ENCODE measurements at places on chromosomes 16 and 17.

- DNase-seq: no peak
Observed at GRCh38 chr17:48634493-48635208, 8.5 kb upstream of the HOXB9 start.

DNA sequence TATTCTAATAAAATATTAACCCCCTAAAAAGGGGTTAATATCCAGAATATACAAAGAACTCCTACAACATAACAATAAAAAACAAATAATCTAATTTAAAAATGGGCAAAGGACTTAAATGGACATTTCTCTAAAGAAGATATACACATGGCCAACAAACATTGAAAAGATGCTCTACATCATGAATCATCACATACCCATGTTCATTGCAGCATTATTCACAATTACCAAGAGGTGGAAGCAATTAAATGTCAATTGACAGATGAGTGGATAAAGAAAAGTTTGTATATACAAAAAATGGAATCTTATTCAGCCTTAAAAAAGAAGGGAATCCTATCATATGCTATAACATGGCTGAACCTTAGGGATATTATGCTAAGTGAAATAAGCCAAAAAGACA is 36.8 kb downstream of the CPD start:
- no peak for DNase-seq

DNA sequence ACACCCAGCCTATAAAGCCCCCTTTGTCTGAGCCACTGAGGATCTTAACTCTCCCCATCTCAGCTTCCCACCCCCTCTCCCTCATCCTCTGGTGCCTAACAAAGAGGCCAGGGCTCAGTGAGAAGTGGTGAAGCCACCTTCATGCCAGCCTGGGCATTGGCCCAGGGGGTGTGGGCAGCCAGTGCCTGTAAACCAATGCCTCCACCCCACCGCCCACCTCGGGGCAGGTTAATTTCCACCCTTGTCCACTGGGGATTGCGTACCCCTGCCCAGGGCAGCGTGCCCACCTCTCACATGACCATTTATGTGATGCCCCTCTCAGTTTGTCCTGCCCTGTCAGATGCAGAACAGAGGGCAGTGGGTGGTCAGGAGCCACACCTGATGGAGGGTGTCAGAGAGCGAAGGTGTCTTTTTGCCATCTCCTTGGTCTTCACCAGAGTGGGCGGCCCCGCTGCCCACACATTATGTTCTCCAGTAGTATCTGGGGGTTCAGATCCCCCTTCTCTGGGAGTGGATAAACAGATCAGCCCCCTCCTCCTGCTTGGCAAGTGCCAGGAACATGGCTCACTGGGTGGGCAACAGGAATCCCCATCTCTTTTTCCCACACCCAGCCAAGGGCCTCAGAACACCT is 10.1 kb upstream of the ARHGAP23 start:
- no peak for DNase-seq

GRCh38 chr16:19707569-19708295 is 10.3 kb downstream of the KNOP1 start:
- no peak for DNase-seq

DNA sequence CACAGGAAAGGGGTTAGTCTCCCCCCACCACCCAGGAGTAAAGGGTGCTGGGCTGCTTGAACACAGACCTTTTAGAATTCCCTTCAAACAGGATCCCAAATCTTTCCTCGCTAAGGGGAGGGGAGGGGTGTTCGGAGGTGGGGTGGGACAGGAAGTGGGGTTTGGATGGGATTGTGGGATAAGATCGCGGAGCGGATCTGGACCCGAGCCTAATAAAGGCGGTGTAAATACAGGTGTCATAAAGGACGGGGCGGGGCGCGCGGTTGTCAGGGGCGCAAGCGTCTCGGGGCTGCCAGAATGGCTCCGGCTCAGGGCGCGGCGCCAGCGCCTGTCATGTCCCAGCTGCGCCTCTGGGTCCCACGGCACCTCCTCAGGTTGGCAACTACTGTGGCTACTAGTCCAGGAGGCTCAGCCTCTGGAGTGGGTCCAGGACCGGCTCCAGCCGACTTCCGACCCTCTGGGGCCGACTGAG is 59.8 kb upstream of the FBXO47 start:
- DNase-seq: no peak

GRCh38 chr16:22633280-22633679 is 122.6 kb downstream of the NPIPB5 start:
- DNase-seq: no peak

DNA sequence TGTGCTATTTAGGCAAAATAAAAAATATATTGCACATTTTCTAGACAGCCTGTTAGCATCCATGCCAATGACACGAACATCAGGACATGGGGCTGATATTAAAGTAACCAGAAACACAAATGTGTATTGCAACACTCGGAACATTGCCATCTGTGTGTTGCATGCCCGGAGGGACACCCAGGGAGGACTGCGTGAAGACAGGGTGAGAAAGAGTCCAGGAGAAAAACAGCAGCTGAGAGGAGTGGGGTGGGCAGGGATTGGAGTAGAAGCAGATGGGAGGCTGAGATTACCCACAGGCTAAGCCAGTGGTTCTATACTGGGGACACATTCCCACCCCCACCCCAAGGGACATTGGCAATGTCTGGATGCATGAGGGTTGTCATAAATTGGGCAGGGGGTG is 114.8 kb downstream of the GRIN2A start:
- DNase-seq: no peak

DNA sequence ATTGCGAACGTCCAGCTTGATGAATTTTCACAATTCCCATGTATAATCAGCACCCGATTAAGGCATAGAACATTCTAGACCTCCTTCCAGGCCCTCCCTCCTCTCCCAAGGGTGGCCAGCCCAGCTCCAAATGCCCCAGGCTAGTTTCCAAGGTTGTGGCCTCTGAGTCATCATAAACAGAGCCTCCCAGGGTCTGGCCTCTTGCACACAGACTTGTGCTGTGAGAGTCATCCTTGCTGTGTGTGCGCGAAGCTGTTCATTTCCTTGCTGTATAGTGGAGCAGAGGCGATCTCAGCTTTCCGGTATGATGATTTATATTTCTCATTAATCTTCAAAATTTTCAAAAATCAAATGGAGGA is 20.5 kb upstream of the JPH3 start:
- no peak for DNase-seq

- no peak for DNase-seq
Observed at GRCh38 chr16:24821129-24821528, 24.6 kb upstream of the SLC5A11 start.

DNA sequence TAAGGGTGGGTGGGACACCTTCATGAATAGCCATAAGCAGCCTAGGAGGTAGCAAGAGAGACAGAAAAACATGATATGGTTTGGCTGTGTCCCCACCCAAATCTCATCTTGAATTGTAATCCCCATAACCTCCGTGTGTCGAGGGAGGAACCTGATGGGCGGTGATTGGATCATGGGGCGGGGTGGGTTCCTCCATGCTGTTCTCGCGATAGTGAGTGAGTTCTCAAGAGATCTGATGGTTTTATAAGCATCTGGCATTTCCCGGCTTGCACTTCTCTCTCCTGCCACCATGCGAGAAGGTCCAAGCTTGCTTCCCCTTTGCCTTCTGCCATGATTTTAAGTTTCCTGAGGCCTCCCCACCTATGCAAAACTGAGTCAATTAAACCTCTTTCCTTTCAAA is 259.1 kb upstream of the ERCC4 start:
- no peak for DNase-seq

- no peak for DNase-seq
Observed at GRCh38 chr16:4524571-4524970, 14.0 kb downstream of the CDIP1 start.

DNA sequence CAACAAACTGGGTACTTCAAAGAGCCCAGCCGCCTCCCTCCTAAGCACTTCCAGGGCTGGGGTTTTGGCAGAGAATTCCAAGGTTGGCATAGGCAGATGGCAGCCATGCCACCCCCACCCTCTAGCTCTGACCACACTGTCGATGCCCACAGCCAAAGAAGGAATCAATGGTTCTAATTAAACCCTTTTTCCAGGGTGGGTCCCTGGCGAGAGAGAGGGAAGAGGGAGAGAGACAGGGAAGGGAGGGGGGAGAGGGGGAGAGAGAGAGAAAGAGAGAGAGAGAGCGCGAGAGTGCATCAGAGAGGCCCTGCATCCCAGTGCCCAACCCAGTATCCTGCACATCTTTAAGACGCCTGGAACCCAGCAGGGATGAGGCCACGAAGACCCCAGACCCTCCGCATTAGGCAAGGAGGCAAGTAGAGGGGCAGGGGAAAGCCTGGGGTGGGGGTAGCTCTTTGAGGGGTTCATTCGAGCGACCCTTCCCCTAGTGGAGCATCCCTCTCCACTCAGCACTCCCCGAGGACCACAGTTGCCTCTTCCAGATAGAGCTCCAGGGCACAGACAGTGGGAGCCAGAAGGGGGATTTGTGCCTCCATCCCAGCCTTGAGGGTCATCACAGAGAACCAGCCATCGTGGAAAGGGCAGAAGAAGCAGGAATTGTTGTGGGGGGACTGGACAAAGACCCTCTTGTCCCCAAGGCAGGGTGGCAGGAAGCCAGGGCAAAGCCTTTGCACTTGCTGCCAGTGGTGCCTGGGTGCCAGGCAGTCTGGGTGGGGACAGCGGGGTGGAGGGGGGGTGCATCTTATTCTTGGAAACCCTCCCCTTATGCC is 2.6 kb downstream of the SRCIN1 start:
- no peak for DNase-seq

DNA sequence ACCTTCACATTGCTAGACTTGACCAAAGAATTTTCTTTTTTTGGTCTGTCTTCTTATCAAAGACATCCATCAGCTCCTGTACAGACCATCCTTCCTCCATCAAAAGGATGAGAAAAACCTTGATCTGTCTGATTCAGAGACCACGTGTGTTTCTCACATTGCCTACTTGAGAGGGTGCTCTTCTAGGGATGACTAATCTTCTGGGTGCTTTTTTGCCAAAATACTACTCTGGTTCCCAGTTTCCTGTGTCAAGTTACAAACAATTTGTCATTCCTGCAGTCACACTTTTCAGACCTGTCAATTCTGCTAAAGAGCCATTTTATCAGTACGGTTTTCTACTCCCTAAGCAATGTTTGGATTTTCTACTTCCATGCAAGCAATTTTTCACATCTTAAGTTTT is 492.2 kb downstream of the CDH11 start:
- DNase-seq: no peak

DNA sequence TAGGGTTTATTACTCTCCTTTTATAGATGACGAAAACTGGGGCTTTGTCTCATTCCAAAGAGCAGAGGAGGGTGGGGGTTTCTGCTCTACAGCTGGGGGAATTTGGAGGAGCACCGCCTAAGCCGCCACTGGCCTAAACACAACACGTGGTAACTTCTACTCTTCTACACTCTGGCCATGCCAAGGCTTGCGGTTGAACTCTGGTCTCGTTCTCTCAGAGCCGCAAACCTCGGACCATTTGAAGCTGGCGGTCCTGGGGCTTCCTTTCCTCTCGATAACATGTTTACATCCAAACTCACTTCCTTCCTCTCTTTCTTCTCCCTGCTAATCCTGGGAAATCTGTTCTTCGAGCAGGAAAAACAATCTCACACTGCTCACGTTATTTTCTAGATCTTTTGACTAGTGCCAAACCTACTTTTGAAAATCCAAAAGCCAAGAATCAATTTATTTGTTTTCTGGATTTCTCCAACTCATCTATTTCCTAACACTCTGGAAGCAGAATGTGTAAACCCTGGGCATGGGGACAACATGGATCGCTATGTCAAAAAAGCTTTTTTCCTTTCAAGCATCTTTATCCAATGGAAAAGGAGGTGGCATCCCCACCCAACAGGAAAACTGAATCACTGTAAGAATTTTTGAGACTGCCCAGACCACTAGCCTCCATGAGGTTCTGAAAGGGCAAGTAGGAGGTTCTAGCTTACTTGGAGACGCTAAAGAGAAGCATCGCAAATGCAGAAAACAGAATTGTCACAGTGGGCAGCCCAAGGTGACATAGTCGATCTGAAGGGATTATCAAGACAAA is 13.6 kb upstream of the EEF2K start:
- peak; percentile 83 for DNase-seq

- DNase-seq: no peak
Observed at GRCh38 chr17:33127706-33128105, 136.1 kb downstream of the SPACA3 start.

DNA sequence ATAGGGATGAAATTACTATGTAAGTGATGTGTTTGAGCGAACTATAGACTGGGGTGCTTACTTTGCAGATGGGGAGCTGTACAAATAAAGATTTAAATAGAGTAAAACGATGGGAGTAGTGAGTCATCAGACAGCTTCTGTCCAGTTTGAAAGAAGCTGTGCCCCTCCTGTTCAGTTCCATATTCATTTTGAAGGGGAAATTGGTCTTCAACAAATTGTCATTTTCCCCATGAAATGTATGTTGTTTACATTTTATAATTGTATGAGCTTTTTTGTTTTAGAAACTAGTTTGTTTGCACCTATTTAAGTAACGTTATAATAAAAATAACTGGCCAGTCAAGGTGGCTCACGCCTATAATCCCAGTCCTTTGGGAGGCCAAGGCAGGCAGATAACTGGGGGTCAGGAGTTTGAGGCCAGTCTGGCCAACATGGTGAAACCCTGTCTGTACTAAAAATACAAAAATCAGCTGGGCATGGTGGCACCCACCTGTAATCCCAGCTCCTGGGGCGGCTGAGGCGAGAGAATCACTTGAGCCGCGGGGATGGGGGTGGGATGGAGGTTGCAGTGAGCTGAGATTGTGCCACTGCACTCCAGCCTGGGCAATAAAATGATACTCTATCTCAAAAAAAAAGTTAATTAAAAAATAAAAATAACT is 20.2 kb downstream of the SEC14L1 start:
- DNase-seq: no peak

DNA sequence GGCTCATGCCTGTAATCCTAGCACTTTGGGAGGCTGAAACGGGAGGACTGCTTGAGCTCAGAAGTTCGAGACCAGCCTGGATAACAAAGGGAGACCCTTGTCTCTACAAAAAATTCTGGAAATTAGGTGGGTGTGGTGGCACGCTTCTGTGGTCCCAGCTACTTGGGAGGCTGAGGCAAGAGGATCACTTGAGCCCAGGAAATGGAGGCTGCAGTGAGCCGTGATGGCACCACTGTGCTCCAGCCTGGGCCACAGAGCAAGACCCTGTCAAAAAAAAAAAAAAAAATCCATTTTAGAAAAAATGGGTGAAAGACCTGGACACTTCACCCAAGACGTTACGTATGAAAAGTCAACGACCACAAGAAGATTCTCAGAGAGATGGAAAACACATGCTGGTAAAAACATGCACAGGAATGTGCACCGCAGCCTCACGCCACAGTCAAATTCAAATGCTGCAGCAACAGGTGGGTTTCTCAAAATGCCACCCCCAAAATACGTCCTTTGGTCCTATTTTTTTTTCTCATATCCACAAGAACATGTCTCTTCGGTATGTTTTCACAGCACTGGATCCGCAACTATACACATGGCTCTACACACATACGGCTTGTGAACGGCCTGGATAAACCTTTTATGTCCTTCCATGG is 17.1 kb downstream of the CSNK1D start:
- no peak for DNase-seq
